ENCODE measurements at places on chromosomes 2 and 18.

GRCh38 chr2:144645083-144645778, 125.3 kb upstream of the ZEB2 start:
- no peaks in the 10 kb centered on the region for H3K36me3 ChIP-seq
- no peak overlapping the region for H3K4me3 ChIP-seq
- no peaks in the 10 kb centered on the region for H3K4me1 ChIP-seq
- H3K27ac ChIP-seq, result no peak overlapping the region

GRCh38 chr18:74140582-74140981, 7.1 kb downstream of the FBXO15 start:
- no peak overlapping the region for H3K4me3 ChIP-seq
- no peaks in the 10 kb centered on the region for H3K4me1 ChIP-seq
- no peaks in the 10 kb centered on the region for H3K27me3 ChIP-seq
- no peaks in the 10 kb centered on the region for H3K36me3 ChIP-seq
- H3K27ac ChIP-seq, result no peak overlapping the region
- no peak for DNase-seq

DNA sequence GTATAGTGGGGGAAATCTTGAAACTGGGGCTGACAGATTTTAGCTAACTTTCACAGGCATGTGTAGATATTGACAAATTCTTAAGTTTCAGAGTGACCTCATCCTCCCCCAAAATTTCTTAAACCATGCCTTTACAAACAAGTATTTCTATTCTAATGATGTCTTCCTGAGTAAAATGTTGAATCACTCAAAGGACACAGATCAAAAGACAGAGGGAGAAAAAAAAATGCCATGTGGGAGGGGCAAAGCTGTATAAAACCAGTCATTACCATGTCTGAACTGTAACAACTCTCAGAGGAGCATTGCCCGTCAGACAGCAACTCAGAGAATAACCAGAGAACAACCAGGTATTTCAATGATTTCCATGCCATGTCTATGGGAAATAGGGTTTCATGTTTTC, at the start of gene SERPINB2:
TSS of gene SERPINB2 (plus strand) at position 282 of the 400 bp plus-strand sequence. CDS start 3,740 bp downstream, outside the sequence.
- DNase-seq, result peak; percentile 36
- H3K36me3 ChIP-seq, result no peaks in the 10 kb centered on the region
- H3K4me3 ChIP-seq, result no peak within 1 kb of the TSS
- H3K27me3 ChIP-seq, result no peaks in the 10 kb centered on the region
- H3K27ac ChIP-seq, result no peak within 1 kb of the TSS

- no peak overlapping the region for H3K27ac ChIP-seq
- DNase-seq, result no peak
- no peaks in the 10 kb centered on the region for H3K36me3 ChIP-seq
- no peak overlapping the region for H3K4me3 ChIP-seq
- no peaks in the 10 kb centered on the region for H3K4me1 ChIP-seq
These were observed 8.8 kb downstream of the PDCD1 start for GRCh38 chr2:241849616-241850543.

DNA sequence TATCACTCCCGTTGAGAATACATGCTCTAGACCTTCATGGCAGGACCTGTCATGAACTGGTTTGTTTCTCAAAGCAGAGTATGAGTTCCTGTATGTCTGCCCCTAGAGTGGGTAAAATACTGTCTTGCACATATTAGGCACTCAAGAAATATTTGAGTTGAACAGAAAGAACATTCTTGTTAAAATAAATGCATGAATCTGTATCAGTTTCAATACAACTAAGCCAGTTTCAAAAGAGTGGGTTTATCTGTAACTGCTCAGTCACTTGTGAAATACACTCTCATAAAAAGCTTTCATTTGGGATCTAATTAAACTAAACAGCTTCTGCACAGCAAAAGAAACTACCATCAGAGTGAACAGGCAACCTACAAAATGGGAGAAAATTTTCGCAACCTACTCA, 69.2 kb downstream of the RFTN2 start:
- H3K27me3 ChIP-seq, result no peaks in the 10 kb centered on the region
- no peak overlapping the region for H3K27ac ChIP-seq
- no peak overlapping the region for H3K4me3 ChIP-seq
- H3K4me1 ChIP-seq, result no peaks in the 10 kb centered on the region

DNA sequence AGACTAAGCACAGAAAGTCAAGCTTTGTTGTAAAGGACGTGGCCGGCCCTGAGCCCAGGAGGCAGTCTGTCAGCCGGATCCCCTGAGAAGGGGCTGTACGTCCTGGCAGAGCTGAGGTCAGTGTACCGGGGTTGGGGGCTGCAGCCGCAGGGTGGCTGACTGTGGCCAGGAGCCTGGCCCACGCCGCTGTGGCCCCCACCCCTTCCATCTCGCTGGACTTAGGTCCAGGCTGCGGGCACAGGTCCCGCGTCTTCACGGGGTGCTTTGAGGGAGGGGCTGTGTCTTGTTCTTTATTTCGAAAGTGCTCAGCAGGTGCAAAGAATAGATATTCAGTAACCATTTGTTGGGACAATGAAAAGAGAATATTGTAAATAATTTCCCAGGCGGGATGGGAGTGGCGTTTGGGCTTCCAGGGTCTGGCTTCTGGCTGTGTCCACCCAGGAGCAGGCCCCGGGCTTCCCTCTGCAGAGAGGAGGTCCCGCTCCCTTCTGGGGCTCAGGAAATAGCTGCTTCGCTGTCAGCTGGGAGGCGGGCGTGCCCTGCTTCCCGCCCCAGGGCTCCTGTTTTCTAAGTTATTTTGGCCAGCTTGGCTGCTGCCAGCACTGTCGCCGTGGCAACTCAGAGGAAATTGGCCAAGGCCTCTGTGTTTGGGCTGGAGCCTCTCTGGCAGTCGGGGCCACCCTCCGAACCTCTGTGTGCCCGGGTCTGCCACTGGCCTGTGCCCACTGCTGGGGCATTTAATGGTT, 7.4 kb downstream of the NFATC1 start:
- H3K4me1 ChIP-seq, result peaks cover 11% of the 10 kb centered on the region
- no peak overlapping the region for H3K27ac ChIP-seq
- H3K27me3 ChIP-seq, result peaks cover 17% of the 10 kb centered on the region
- H3K4me3 ChIP-seq, result no peak overlapping the region
- DNase-seq, result peak; percentile 68

- H3K27me3 ChIP-seq, result peaks cover 19% of the 10 kb centered on the region
- no peak for DNase-seq
- H3K36me3 ChIP-seq, result no peaks in the 10 kb centered on the region
- no peak overlapping the region for H3K27ac ChIP-seq
- no peak overlapping the region for H3K4me3 ChIP-seq
- peaks cover 9% of the 10 kb centered on the region for H3K4me1 ChIP-seq
These were observed 5.3 kb downstream of the SATB2 start for GRCh38 chr2:199452260-199452990.

DNA sequence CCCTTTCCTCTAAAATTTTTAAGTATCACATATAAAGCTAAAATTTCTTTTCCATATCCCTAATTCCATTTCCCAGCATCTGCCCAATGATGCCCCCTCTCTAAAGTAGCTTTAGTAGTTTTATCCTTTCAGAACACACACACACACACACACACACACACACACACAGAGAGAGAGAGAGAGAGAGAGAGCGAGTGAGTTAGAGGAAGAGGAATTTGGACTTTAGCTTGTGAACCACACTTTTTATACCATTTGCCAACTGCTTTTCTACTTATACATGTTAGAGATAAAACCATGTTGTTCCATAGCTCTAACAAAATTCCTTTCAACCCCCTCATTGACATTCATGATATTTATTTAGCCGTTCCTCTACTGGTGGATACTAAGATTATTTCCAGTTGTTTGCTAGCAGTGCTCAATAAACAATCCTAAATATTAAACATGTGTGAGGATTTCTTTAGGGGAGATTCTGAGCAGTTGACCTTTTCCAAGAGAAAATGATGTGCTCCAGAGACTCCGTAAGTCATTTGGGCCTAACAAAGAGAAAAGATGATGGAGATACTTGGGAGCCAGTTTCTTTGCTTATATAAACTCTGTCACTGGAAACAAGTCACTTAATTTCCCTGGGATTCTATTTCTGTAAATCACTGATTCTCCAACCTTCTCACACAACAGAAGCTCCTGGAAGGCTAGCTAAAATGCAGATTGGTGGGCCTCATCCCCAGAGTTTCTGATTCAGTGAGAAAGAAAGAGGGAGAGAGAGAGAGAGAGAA, 229.7 kb upstream of the SP5 start:
- H3K27me3 ChIP-seq, result no peaks in the 10 kb centered on the region
- H3K27ac ChIP-seq, result no peak overlapping the region
- DNase-seq, result no peak
- no peak overlapping the region for H3K4me3 ChIP-seq

DNA sequence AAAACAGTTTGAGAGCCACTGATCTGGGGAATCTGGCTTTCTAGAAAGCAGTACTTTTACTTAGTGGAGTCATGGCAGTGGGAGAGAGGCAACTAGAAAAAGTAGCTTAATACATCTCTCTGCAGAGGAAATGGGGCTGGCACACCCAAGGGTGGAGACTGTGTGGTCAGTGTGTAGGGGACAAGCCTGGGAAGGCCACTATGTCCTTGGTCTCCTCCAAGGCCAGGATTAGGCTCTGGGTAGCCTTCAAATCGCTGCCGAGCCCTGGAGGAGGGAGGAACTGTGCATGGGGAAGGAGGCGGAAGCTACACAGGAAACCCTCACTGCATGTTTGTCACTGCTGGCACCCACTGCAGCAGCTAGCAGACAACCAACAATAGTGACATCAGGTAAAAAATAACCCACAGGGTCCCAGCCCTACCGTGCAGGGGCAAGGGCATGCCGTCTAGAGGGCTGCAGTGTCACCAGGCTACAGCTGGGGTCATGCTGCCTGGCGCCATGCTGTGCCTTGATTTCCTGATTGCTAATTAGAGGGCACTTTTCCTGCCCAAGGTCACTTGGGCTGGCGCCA, 34.8 kb downstream of the LBH start:
- H3K4me1 ChIP-seq, result no peaks in the 10 kb centered on the region
- no peak overlapping the region for H3K27ac ChIP-seq
- H3K27me3 ChIP-seq, result no peaks in the 10 kb centered on the region
- no peak overlapping the region for H3K4me3 ChIP-seq
- no peaks in the 10 kb centered on the region for H3K36me3 ChIP-seq

- H3K36me3 ChIP-seq, result no peaks in the 10 kb centered on the region
- no peak overlapping the region for H3K27ac ChIP-seq
- no peak overlapping the region for H3K4me3 ChIP-seq
- no peaks in the 10 kb centered on the region for H3K27me3 ChIP-seq
- no peaks in the 10 kb centered on the region for H3K4me1 ChIP-seq
These were observed 174.8 kb downstream of the BCL2 start for GRCh38 chr18:63144748-63145147.

DNA sequence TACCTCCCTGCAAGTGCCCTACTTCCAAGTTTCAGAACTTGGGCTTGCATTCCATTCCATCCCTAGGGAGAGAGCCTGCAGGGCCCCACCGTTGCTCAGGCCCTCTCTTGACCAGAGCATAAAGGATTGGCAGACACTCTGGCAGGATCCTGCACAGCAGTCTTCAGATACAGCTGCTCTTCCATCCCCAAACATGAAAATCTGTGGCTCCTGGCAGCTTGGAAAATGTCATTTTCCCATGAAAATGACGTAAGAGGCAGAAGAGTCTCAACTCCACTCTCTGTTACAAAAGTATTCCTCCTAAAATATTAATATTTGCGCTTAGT, 162.6 kb downstream of the GFPT1 start:
- no peaks in the 10 kb centered on the region for H3K36me3 ChIP-seq
- no peaks in the 10 kb centered on the region for H3K4me1 ChIP-seq
- no peak for DNase-seq
- H3K27ac ChIP-seq, result no peak overlapping the region

- peak; percentile 73 for DNase-seq
- no peaks in the 10 kb centered on the region for H3K27me3 ChIP-seq
- H3K27ac ChIP-seq, result peak overlapping the region; percentile 48
- no peak overlapping the region for H3K4me3 ChIP-seq
These were observed 97.8 kb downstream of the B3GNT2 start for GRCh38 chr2:62293490-62294271.

GRCh38 chr2:236752096-236752495, 182.5 kb downstream of the ACKR3 start:
- no peak for DNase-seq
- H3K4me3 ChIP-seq, result no peak overlapping the region
- no peaks in the 10 kb centered on the region for H3K36me3 ChIP-seq
- no peaks in the 10 kb centered on the region for H3K27me3 ChIP-seq
- peaks cover 29% of the 10 kb centered on the region for H3K4me1 ChIP-seq
- no peak overlapping the region for H3K27ac ChIP-seq

GRCh38 chr2:175175896-175176295, 5.6 kb downstream of the ATP5MC3 start:
- DNase-seq, result no peak
- no peak overlapping the region for H3K27ac ChIP-seq
- no peaks in the 10 kb centered on the region for H3K4me1 ChIP-seq
- H3K4me3 ChIP-seq, result no peak overlapping the region
- H3K36me3 ChIP-seq, result peaks cover 4% of the 10 kb centered on the region

GRCh38 chr2:10884574-10884975, 27.2 kb upstream of the KCNF1 start:
- no peaks in the 10 kb centered on the region for H3K4me1 ChIP-seq
- no peaks in the 10 kb centered on the region for H3K27me3 ChIP-seq
- DNase-seq, result no peak
- H3K36me3 ChIP-seq, result no peaks in the 10 kb centered on the region
- no peak overlapping the region for H3K4me3 ChIP-seq

DNA sequence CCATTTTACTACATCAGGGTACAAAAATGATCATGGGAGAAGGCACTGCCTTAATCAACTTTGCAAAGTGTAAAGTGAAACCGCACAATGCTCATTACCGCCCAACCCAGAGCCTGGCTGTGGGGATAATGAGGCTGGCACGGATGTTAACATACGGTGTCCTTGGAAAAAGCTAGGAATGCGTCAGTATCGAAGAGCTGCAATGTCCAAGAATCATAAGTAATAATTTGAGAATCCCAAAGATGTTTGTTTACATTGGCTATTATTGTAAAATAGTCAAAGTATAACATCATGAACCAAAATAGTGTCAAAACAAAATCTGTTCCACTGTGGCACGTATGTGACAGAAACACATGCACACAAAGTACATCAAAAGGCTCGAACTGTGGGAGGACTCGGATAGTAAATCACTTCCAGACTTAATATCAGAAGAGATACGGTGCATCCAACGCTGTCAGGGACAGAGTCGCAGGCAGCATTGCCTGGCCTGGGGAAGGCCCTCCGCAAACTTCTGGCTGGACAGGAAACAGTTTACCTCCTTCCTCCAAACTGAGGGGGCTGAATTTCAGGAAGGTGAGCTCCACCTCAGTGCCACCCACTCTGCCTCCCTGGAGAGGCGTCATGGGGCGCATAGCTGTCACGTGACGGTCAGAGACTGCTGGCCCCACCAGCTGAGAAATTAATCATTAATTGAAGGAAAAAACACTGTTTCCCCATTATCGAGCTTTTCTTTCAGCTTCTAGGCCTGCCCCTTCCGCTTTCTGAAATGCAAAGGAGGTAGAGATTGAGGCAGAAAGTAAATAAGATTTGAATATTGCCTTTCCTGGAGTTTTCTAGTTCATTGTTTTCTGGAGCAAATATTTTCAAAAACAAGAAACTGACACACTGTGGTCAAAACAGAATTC, 1.8 kb upstream of the ID2 start:
- H3K4me3 ChIP-seq, result no peak overlapping the region
- no peak for DNase-seq
- H3K36me3 ChIP-seq, result peaks cover 10% of the 10 kb centered on the region
